D341Med (cell line): ENCODE measurements at places on chromosomes 13 and 19.

- DNase-seq, result no peak
Measured at GRCh38 chr13:62119739-62120700, 704.4 kb upstream of the PCDH20 start.

DNA sequence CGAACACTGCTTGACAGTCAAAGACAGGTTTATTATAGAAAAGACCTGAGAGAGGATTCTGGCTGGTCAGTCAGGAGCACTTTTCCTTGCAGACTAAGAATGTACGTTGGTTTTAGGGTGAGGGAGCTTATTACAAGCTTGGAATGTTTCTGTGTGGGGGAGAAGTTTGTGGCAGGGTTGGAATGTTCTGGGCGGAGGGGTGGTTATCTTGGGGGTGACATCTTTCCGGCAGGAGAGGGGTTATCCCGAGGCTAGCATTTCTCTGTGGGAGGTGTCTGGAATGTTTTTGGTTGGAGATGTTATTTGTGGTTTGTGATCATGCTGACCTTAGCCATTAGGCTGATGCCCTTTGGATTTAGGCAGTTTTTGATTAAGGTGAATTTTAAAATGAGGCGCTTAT lies 61.8 kb downstream of the ZNF136 start:
- DNase-seq, result no peak

- DNase-seq, result no peak
Measured at GRCh38 chr13:30026093-30026492, 175.7 kb upstream of the UBL3 start.

- no peak for DNase-seq
Measured at GRCh38 chr19:32406161-32407003, 812 bp downstream of the DPY19L3 start.

GRCh38 chr19:1503089-1503924 lies 9.5 kb downstream of the ADAMTSL5 start:
- DNase-seq, result peak; percentile 83

DNA sequence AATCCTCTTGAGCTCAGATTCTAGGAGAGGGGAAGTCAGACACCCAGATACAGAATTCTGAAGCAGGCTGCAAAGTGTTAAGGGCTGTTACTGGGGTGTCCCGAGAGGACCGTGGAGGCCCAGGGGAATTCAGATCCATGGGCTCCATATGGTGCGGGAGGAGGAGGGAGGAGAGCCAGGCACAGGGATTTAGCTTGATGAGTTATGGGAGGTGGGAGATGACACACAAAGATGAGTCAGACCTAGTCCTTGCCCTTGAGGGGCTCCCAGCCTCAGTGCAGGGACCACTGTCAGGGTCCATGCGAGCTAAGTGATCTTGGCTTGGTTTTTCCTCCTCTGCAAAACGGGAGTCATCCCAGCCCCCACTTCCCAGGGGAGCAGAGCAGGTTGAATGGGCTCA lies 14.4 kb upstream of the GIPR start:
- DNase-seq, result peak; percentile 85

- DNase-seq, result no peak
Measured at GRCh38 chr13:72303941-72304746, 423.3 kb downstream of the MZT1 start.

- DNase-seq, result no peak
Measured at GRCh38 chr19:46056536-46056935, 15.7 kb upstream of the IGFL4 start.

GRCh38 chr13:97235549-97236231 lies 13.6 kb downstream of the MBNL2 start:
- no peak for DNase-seq

- DNase-seq, result peak; percentile 37
Measured at GRCh38 chr13:46866150-46866549, 30.7 kb downstream of the HTR2A start.

DNA sequence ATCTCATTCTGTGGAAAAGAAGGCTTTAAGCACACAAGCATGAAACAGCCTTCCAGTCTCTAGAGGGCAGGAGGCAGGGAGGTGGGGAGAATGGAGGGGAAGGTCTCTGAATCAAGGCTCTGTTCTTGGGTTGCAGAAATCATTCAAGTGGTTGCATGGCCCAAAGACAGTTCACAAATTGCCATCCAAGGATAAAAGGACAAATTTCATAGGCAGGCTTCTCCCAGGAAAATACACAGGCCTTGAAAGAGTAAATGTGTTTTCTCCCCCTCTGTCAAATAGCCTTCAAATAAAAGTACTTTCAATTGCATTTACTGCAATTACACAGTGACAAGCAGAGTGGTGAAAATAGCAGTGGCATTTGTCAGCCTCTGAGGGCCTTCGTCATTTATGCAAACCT lies 450.8 kb downstream of the DCT start:
- DNase-seq, result no peak

DNA sequence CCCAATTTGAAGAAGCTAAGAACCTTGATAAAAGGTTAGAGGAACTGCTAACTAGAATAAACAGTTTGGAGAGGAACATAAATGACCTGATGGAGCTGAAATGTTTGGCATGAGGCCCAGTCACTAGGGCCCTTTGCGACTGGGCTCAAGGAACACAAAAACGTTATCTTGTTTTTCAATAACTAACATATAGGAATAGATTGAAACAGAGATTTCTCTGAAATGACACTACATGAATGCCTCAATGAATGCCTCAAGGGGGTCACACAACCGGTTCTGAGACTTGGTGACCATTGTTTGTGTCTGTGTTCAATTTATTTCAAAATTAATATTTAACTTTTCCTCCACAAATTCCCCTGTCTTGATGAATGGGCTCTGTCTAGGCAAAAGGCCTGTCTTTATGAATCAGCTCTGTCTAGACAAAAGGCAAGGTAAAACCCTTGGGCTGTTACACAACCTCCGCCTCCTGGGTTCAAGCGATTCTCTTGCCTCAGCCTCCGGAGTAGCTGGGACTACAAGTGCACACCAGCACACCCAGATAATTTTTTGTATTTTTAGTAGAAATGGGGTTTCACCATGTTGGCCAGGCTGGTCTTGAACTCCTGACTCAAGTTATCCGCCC lies 932 bp upstream of the ZNF486 start:
- no peak for DNase-seq

- DNase-seq, result no peak
Measured at GRCh38 chr13:60392131-60392530, 4.9 kb upstream of the TDRD3 start.

DNA sequence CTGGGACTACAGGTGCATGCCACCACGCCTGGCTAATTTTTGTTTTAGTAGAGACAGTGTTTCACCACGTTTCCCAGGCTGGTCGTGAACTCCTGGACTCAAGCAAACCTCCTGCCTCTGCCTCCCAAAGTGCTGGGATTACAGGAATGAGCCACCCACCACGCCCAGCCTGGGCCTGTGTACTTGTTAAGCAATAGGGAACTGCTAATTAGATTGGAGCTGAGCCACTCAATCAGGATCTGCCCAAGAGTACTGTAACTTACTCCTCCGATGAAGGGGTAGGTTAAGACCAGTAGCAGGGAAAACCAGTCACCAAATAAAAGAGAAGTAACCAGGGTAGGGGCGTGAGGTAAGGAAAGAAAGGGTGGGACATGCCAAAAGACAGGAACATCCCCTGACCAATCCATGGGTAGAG lies 2.3 kb downstream of the DDX39A start:
- no peak for DNase-seq

- DNase-seq, result no peak
Measured at GRCh38 chr19:29421196-29421545, 104.6 kb upstream of the VSTM2B start.

GRCh38 chr19:1884719-1885334 lies 469 bp downstream of the ABHD17A start:
- DNase-seq, result peak; percentile 63

DNA sequence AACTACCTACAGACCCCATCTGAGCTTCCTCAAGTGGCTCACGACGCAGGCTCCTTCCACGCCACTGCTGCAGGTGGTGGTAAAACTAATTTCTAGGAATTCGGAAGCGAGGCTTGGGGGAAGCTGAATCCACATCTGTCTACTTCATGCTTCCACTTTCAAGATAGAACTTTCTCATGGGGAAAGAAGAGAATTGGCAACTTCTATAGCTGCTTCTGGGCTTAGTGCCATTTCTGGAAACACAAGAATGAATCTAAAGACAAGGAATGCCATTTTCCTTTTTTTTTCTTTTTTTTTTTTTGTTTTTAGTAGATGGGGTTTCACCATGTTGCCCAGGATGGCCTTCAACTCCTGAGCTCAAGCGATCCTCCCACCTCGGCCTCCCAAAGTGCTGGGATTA lies 2.8 kb upstream of the NLRP12 start:
- no peak for DNase-seq

DNA sequence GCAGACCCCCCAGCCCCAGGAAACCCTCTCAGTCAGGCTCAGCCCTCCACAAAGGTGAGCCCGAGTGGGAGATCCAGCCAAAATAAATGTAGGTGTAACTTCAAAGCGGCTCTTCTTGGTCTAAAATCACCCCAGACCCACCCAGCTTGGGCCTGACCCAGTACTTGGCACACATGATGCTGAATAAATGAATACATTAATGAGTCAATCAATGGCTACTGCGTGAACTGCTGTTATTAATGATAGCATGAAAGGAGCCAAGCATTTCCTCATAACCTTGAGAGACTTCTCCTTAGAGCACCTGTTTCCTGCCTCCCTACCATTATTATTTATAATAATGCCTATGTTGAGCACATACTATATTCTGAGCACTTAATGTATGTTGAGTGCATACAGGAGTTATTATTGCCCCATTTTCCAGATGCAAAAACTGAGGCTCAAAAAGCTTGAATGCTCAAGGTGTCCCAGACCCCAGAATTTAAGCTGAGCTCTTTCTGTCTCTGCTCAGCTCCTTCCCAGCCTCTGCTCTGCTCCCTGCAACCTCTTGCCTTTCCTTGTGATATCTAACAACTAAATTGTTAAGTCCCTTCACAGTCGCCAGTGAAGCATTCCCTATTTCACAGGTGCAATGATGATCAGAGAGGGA lies 4.3 kb downstream of the NOTCH3 start:
- no peak for DNase-seq

DNA sequence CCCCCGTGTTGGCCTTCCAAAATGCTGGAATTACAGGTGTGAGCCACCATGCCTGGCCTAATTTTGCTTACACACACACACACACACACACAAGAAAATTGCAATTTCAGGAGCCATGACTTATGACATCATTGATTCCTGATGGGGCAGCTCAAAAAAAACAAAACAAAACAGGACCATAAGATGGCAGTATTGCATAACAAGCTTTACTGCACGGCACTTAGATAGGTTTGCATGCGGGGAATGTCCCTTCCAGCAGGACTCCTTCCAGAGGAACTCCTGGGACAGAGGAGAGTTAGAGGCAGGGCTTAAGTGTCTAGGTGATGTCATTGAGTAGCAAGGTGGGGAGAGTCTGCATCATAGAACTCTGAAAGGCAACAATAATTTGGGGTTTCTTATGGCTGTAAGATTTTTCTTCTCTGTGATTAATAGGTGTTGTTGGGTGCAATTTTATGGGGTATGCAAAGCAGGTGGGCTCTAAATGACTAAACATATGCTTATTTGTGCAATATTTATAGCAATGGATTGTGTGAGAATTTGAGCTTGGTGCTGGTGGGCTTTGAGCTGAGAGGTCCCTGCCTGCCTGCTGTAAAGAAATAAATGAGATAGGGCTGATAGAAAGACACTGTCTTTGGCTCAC lies 9.0 kb upstream of the ACSBG2 start:
- DNase-seq, result peak; percentile 68

DNA sequence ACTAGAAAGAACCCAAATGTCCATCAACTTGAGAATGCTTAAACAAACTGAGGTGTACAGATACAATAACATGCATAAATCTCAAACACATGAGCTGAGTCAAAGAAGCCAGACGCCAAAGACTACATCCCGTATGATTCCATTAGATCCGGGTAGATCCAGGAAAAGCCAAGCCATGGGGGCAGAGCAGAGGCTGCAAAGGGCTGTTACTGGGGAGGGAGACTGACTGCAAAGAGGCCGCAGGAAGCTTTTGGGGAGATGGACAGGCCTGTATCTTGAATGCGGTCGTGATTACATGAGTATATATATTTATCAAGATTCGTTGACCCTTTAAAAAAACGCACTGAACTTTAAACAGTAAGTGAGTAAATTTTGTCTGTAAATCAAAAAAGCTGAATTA lies 28.7 kb downstream of the GGACT start:
- no peak for DNase-seq

DNA sequence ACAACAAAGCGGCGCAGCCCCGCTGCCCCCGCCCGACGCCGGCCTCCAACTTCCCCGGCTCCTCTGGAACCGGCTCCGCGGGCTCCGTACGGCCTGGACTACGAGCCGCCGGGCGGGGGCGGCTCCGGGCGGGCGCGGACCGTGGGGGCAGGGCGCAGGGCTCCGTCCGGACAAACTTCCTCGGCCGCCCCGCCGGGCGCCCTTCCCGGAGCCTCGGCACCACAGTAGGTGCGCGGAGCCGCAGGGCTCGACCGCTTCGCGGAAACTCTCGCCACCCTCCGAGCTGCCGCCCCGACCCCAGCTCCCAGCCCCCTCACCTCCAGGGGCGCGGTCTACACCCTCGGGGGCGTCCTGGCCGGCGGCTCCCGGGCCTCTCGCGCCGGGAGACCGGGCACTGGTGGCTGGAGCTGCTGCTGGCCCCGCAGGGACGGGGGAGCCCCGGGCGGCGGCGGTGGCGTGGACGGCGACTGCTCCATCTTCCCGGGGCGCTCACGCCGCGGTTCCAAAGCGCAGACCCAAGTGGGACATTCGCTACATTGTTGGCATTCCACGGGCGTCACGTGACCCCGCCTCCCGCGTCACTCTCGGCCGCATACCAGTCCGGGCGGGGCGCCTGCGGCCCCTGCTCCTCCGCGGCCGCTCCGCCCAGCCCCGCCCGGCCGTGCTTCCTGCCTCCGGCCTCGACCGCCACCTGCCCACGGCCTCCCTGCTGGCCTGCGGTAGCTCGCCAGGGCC lies at the start of gene LATS2:
LATS2 (minus strand) TSS at position 558 of the 735 bp plus-strand sequence. CDS start 15,560 bp downstream, outside the sequence.
- DNase-seq, result peak; percentile 67

DNA sequence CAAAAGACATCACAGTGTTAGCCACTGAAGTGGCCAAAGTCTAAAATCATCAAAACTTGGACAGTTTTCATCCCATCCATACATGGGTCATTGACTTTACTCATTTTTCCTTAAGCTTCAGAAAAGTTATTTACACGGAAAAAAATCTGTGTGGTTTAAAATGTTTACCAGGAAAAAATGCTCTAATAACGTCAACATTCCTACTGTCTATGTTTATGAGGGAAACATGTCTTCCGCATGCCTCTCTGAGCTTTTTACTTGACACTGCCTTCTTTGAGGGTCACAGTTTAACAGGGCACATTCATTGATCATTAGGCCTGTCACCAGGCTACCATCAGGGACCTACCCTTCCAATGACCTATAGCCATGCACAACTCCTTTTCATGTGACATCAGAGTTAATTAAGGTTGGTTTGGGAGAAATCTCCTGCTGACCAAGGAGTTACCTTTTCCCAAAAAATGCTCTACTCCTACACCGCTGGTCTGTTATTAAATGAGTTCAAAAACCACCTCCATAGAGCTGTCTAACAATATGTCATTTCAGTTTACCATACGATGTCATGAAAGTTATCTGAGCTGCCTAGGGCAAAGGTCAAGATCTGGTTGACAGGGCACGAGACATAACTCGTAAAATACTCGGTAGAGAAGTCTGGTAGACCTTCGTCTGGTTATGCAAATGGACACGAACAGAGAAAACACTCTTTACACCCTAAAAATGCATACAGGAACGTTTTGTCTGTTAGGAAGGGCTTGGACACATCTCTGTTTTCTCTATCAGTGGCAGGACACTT lies 17.8 kb downstream of the FLT1 start:
- DNase-seq, result no peak
